Tibial nerve (tissue), 4 donors: ENCODE measurements at places on chromosomes 6 and 20. TPM values are rescaled to one million over a fixed set of nuclear protein-coding genes. Genes with fewer than 3 reads are reported as not detected.

The FILIP1 gene
- total RNA-seq = 16.3 TPM

The TMEM244 gene
- not detected for total RNA-seq

The LAMA2 gene
- 203 TPM for total RNA-seq

The TPD52L1 gene
- 55.0 TPM for total RNA-seq

The HLA-DPA1 gene
- 179 TPM for total RNA-seq

The RGS17 gene
- total RNA-seq = 3.3 TPM

The MCHR2 gene
- total RNA-seq = not detected

The MOXD1 gene
- 4.6 TPM for total RNA-seq

The ATP6V1G2 gene
- 2.0 TPM for total RNA-seq

The CABLES2 gene
- total RNA-seq = 3.7 TPM

GRCh38 chr6:42281570-42281969, 63.9 kb upstream of the MRPS10 start:
- H3K27me3 ChIP-seq = no peaks in the 10 kb centered on the region
- H3K27ac ChIP-seq = no peak overlapping the region
- H3K4me1 ChIP-seq = peaks cover 23% of the 10 kb centered on the region
- no peak overlapping the region for H3K4me3 ChIP-seq
- no peaks in the 10 kb centered on the region for H3K36me3 ChIP-seq

- H3K27ac ChIP-seq = no peak overlapping the region
- H3K4me1 ChIP-seq = no peaks in the 10 kb centered on the region
- no peak overlapping the region for H3K4me3 ChIP-seq
- H3K27me3 ChIP-seq = no peaks in the 10 kb centered on the region
- DNase-seq = no peak
Observed at GRCh38 chr6:21491955-21492354, 101.6 kb upstream of the SOX4 start.

DNA sequence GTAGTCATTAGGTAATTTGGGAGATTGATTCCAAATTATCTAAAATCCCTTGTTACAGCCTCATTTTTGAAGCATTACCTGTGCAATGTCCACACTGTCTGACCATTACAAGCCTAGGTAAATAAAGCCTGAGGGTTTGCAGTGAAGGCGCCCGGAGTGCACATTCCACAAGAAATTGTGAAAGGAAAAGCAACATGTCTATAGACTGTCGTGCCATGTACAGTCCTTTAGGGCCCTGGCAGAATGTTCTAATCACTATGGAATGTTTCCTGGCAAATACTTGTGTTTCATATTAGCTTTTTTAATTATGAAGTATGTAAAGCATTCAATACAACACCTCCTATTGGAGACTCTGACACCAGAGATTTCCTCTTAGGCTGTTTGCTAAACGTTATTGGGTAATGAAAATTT, 28.9 kb downstream of the PREP start:
- H3K27me3 ChIP-seq = no peaks in the 10 kb centered on the region
- H3K27ac ChIP-seq = no peak overlapping the region
- H3K36me3 ChIP-seq = peaks cover 35% of the 10 kb centered on the region
- H3K4me1 ChIP-seq = no peaks in the 10 kb centered on the region

GRCh38 chr20:2469991-2470422, 582 bp downstream of the SNRPB start:
- H3K4me3 ChIP-seq = peak overlapping the region; percentile 77
- peak; percentile 12 for DNase-seq
- H3K36me3 ChIP-seq = peaks cover 26% of the 10 kb centered on the region
- no peaks in the 10 kb centered on the region for H3K27me3 ChIP-seq

DNA sequence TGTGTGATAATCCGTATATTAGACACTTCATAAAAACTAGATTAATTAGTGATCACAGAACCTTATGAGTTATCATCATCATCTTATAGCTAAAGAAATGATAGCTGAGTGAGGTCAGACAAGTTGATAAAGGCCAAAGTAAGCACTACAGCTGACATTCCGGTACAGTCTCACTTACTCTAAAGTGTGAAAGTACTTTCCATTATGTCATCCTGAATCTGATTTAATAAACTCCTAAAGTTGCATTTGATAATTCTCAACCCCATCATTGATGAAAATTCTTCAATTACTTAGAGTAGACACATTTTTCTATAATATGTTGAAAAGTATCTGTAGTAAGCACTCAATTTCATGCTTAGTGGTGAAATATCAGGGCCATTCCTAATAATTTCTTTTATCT, 385.2 kb upstream of the CHD6 start:
- H3K36me3 ChIP-seq = no peaks in the 10 kb centered on the region
- H3K4me1 ChIP-seq = no peaks in the 10 kb centered on the region
- no peaks in the 10 kb centered on the region for H3K27me3 ChIP-seq
- H3K4me3 ChIP-seq = no peak overlapping the region
- no peak for DNase-seq
